ENCODE measurements at places on chromosomes 7 and 10. TPM values are rescaled to one million over a fixed set of nuclear protein-coding genes. Genes with fewer than 3 reads are reported as not detected.

The SORBS1 gene
- total RNA-seq, result 3.4 TPM

The THNSL1 gene
- 3.3 TPM for total RNA-seq

The PSD gene
- total RNA-seq, result 0.78 TPM

The HOXA1 gene
- 3.9 TPM for total RNA-seq

The GIMAP6 gene
- total RNA-seq, result not detected

Measured in Caki2 (cell line).